SHP77 treated with DMSO at 0.1 percent for 48 hours (cell line): ENCODE measurements at places on chromosomes 2 and 18.
A peak's percentile ranks its signal among the peaks of the same experiment; 100 is the strongest.

GRCh38 chr18:26206488-26206887 lies 19.8 kb upstream of the TAF4B start:
- no peak for DNase-seq

DNA sequence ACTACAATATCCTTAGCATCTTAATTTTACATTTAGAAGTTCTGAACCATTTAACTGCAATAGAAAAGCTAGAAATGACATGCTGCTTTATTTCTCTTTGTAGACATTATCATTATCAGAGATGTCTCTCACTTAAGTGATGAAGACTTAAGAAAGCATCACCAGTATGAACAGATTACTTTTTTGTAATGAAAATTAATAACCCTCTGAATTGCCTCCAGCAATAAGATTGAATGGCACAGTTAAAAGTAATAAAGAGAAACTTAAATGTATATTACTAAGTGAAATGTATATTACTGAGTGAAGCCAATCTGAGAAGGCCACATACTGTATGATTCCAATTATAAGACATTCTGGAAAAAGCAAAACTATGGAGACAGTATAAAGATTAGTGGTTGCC lies 89.4 kb downstream of the PID1 start:
- no peak for DNase-seq

- DNase-seq = no peak
Observed at GRCh38 chr2:96157649-96158553, 12.7 kb upstream of the DUSP2 start.

DNA sequence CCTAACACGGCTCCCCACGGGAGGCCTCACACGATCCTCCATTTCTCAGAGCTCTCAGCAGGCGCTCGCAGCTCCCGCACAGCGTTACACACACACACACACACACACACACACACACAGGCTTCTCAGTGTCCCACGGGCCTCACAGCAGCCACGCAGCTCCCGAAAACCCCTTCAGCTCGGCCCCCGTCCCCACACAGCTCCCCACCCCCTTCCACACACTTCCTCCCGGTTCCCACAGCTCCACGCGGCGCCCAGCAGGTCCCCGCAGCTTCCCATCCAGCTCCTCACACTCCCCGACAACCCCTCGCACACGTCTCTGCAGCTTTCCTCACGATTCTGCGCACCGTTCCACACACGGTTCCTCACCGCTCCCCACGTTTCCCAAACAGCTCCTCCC lies 41.6 kb downstream of the KIF1A start:
- DNase-seq = no peak

- DNase-seq = no peak
Observed at GRCh38 chr2:120992791-120993555, 257.3 kb downstream of the GLI2 start.

DNA sequence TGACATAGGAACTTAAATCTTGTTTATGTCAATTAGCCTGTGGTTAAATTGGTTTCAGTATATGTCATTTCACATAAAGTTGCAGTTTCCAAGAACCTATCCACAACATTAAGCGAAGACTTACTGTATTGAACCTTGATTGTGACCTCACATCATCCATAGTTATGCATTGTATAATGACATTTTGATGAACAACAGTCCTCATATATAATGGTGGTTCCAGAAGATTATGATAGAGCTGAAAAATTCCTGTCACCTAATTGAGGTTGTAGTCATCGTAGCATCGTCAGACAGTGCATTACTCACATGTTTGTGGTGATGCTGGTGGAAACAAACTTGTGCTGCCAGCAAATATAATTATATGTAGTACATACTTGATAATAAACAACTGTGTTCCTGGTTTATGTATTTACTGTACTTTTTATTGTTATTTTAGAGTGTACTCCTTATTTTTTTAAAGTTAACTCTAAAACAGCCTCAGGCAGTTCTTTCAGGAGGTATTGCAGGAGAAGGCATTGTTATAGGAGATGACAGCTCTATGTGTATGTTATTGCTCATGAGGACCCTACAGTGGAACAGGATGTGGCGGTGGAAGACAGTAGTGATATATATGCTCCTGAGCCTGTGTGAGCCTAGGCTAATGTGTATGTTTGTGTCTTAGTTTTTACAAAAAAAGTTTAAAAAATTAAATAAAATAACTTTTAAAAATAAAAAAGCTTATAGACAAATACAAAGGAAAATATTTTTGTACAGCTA lies 56.6 kb downstream of the UBE2E3 start:
- no peak for DNase-seq

- DNase-seq = no peak
Observed at GRCh38 chr18:36718705-36719328, 110.0 kb downstream of the TPGS2 start.

GRCh38 chr2:199470672-199471442 lies 13.1 kb upstream of the SATB2 start:
- no peak for DNase-seq

GRCh38 chr2:231680992-231681852 lies 27.1 kb upstream of the PTMA start:
- peak; percentile 65 for DNase-seq

DNA sequence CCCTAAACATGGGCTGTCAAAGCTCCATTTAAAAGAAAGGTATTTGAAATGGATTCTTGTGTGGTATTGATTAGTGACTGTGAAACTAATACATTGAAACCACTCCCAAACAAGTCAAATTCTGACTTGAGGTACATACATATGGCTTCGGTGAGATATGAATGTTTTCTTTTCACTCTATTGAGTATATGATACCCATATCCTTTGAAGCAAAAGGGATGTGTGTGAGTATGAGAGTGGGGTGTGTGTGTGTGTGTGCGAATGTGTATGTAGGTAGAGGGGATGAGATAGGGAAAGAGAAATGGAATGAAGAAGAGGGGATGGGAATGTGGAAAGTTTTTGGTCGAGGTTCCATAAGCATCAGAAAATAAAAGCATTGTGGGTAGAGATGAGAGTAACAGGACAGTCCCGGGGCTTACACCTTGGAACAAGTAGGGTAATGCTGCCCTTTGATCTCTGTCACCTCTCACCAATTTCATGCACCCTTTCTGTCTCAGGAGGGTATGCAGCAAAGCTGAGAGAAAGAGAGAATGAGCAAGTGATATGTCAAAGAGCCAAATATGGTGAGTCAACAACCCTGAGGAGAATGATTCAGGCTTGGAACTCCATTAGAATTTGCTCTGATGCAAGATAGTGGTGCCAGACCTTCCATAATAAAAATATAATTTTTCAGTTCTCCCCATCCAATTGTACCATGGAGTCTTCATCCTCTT lies 64.0 kb upstream of the ZEB2 start:
- no peak for DNase-seq

DNA sequence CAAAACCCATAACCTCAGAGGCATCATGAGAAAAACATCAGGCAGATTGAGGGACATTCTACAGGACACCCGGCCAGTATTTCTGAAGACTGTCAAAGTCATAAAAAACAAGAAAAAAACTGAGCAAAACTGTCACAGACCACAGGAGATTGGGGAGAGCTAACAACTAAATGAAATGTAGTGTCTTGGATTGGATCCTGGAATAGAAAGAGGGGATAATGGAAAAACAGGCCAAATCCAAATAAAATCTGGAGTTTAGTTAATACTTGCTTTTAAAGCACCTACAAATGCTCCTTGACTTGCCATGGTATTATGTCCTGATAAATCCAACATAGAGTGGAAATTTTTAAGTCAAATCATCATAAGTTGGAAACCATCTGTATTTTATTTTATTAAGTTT lies 17.6 kb upstream of the CXCR1 start:
- no peak for DNase-seq

- no peak for DNase-seq
Observed at GRCh38 chr2:231394211-231395141, 1.0 kb upstream of the B3GNT7 start.

GRCh38 chr18:37316468-37316867 lies 249.1 kb downstream of the CELF4 start:
- DNase-seq = no peak

- DNase-seq = no peak
Observed at GRCh38 chr2:38442643-38443541, 65.8 kb upstream of the ATL2 start.

GRCh38 chr2:67666386-67667053 lies 269.4 kb downstream of the ETAA1 start:
- DNase-seq = peak; percentile 6

DNA sequence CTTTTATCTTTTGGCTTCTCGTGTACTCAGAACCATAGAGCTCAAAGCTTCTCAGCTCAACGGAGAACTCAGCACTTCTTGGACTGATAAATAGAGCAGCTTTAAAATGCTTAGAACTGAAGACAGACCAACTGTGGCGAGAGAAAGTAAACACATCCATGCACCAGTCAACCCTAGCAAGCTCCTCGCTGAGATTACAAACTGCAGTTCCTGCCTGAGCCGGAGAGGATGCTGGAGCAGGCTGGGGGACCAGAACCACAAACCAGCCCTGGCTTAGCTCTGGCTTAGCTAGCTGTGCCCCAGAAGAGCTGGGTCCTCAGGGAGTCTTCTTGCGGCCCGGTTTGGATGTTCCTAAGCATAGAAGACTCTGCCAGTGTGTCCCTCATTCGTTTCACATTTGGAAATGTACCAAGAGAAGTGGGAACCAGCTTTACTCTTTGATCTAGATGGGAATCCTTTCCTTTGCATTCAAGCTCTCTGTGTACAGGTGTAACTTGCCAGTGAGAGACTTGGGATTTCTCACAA lies 5.6 kb downstream of the PAX8 start:
- no peak for DNase-seq

- peak; percentile 22 for DNase-seq
Observed at GRCh38 chr2:230324503-230324902, 2.5 kb upstream of the SP140L start.

DNA sequence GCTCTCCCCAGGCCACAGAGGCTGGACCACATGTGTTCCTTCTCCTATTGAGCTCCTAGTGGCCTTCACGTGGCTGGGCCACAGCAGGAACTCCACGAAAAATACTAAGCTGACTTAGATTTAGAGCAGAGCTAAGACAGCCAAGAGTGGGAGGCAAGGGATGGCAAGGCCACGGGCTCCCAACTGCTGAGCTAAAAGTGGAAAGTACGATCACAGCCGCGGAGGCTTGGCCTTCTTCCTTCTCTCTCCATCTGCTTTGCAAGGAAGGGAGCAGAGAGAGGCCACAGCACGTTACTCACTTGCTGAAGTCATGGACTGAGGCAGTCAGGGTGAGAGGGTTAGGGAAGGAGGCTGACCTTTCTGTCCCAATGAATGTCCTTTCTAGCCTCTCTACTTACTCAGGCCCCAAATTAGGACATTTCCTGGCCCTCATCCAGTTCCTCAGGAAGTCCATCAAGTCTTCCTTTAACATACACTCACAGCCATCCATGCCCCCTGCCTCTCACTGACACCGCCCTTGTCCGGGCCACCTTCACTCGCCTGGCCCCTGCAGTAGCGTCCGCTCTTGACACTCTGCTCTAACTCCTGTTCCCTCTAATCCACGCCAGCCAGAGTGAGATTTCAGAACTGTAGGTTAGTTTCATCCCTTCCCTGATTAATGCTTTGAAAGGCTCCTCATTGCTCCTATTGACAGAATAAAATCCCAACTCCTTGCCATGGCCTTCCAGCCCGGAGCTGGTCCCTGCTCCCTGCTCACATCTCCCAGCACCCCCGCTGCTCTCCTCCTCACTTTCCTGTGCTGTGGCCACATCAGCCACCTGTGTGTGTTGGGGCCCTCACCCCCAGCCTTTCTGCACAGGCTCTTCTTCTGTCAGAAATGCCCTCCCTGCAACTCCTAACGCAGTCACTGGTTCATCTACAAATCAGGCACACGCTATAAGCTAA lies 204.2 kb downstream of the CYP26B1 start:
- DNase-seq = no peak

- no peak for DNase-seq
Observed at GRCh38 chr2:24409171-24409570, 48.8 kb upstream of the ITSN2 start.

DNA sequence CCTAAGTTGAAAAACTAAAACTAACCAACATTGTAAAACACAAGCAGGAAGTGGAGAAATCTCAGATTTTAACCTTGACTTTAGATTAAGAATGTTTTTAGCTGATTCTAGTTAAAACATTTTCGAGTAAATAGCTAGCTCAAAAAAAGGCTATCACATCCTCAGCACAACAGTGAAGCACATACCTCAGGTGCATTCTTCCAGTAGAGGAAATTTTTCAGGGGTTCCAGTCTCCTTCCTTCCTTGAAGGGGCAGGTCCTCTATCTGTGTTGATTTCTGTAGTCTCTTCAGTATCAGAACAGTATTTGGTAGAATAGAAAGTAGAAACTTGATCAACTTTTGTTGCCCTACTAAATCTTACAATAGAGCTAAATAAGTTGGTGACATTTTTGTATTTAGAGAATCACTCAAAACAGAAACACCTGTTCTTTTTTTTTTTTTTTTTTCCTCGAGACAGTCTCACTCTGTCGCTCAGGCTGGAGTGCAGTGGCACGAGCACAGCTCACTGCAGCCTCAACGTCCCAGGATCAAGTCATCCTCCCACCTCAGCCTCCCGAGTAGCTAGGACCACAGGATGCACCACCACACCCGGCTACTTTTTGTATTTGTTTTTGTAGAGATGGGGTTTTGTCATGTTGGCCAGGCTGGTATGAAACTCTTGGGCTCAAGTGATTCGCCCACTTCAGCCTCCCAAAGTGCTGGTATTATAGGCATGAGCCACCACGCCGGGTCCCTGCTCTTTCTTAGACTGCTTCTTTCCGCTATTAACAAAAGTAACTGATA lies 6.9 kb upstream of the GPR155 start:
- no peak for DNase-seq

DNA sequence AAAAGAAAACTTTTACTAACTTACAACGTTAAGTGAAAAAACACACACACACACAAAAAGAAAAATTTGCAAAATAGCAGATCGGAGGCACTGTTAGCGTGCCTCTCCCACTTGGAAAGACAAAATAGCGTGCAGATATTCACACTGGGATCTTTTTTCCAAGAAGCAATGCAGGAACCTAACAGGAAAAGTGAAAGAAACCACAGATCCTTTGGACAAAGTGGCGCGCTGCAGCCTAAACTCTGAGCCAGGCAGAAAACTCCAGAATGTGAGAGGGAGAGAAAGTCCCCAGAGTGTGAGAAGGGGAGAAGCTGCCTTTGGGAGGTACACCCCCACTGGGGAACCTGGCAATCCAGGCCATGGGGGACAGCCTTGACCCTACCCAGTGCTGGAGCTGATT lies 70.7 kb upstream of the SERPINE2 start:
- DNase-seq = no peak

- no peak for DNase-seq
Observed at GRCh38 chr18:62026586-62026985, 133.8 kb upstream of the RNF152 start.

GRCh38 chr2:8527031-8527430 lies 154.8 kb upstream of the ID2 start:
- DNase-seq = no peak
